SIG-M5 (cell line): ENCODE measurements at places on chromosomes 13 and 19.
A peak's percentile ranks its signal among the peaks of the same experiment; 100 is the strongest.

- DNase-seq = no peak
These were observed 23.3 kb downstream of the N4BP2L2 start for GRCh38 chr13:32515246-32515645.

- DNase-seq = no peak
These were observed 243.4 kb downstream of the SPRY2 start for GRCh38 chr13:80097561-80097960.

GRCh38 chr19:11111771-11112144 lies 22.5 kb downstream of the LDLR start:
- no peak for DNase-seq

- DNase-seq = no peak
These were observed 17.9 kb downstream of the ATCAY start for GRCh38 chr19:3898426-3898825.

- no peak for DNase-seq
These were observed 12.4 kb upstream of the CD22 start for GRCh38 chr19:35316560-35316959.

DNA sequence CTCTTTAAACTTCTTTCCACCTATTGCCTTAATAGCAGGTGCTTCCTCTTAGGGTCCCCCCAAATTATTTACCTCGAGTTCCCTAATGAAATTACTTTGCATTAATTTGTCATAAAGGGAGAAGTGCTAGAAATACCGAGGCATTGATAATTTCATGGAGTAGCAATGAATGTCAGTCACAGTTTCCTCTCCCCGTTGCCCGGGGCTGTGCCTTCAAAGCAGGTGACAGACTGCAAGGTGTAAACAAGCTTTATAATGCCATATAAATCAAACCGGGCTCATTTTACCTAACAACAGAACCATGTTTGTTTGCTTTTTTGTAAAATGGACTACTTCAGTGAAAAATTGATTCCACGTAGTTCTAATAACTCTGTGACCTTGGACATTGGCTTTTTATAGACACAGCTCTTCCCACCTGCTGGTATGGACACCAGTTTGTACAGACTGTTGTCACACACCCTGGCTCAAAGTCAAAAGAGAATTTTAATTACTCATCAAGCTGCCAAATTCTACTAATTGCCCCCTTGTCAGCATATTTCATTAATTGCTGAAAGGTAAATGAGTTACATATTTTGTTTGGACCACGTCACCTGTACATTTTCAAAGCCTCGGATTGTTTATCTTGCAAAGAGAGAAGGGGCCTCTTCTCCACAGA lies 171.1 kb downstream of the STK24 start:
- DNase-seq = no peak

GRCh38 chr13:79423801-79424642 lies 18.0 kb upstream of the RBM26 start:
- peak; percentile 39 for DNase-seq

DNA sequence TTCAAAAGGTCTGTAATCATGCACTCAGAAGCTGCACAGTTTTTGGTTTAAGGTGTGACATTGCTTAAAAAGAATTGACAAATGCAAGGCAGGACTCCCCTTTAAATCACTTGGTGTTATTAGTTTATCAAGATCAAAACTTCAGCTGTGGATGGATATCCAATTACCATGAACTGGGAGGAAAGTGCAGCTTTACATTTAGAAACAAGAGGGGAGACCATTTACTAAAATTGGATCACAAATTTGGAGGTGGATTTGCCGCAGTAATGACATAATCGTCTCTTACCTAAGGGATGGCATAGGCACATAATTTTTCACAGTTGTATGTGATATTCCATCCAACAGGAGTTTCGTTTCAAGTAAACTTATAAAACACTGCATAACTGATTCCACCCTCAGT lies 1610.2 kb downstream of the SLITRK5 start:
- no peak for DNase-seq

DNA sequence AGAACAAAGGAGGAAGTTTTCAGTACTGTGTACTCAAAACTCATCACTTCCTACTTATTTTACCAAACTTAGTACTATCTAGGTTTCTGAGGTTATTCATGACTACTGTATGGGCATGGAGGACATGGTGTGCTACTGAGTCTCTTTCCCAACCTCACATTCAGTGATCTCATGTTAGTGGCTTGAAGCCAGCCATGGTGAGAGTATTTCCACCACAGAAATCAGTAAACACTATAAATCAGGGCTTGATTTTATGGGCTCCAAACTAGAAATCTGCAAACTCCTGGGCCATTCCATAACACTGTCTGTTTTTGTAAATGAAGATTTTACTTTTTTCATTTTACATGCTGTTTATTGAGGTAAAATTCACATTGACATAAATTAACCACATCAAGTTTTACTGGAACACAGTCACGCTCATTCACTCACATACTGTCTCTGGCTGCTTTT lies 19.7 kb downstream of the MED26 start:
- peak; percentile 28 for DNase-seq

DNA sequence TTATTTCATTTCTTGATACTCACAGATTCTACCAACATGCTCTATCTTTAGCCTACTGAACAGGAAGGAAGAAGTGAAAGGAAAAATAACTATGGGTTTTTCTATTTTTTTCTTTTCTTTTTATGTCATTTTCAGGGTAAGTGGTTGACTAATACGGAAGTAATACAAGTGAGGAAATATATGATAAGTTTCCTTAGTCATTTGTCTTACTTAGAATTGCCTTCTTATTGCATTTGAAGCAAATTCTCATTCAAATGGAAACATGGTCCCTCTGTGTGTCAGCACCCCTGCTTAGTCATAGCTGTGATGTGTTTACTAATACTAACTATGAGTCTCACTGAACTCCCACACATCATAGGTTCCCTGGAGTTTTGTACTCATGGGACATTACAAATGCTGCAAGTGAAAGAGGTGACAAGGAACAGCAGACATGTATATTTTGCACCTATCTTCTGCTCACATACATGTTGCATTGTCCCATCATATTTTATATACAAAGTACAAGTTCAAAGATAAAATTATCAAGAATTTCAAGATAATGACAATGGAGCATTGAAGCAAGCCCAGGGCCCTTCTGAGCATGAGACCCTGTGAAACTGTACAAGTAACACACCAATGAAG lies 60.1 kb downstream of the DCT start:
- peak; percentile 19 for DNase-seq

DNA sequence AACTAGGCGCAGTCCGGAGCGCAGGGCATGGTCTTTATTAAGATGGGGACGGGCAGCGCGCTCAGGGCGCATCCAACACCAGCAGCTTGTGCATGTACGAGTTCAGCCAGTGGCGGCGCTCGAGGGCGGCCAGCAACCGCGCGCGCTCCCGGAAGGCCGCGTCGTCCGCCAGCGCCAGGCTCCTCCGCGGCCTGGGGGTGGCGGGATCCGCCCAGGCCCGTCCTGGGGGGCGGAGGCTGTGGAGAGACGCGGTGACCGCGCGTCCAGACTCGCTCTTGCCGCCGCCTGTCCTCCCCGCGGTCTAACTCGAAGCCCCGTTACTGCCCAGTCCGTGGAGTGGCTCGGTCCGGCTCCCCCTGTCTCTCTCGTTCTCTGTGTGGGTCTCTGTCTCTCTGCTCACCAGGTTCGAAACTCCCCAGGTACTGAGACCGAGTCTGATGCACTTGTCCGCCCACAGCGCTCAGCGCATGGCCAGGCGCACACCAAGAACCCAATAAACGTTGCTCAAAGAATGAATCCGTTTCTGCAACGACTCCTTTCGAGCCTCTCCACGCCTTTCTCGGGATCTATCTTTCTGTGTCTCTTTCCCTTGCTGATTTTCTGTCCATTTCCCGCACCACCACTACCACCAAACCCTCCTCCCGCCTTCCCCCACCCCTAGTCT lies 702 bp downstream of the PTH2 start:
- DNase-seq = no peak

GRCh38 chr19:39839678-39840327 lies 5.8 kb upstream of the DYRK1B start:
- DNase-seq = no peak

- no peak for DNase-seq
These were observed 4.8 kb upstream of the LAMP1 start for GRCh38 chr13:113292021-113292862.

DNA sequence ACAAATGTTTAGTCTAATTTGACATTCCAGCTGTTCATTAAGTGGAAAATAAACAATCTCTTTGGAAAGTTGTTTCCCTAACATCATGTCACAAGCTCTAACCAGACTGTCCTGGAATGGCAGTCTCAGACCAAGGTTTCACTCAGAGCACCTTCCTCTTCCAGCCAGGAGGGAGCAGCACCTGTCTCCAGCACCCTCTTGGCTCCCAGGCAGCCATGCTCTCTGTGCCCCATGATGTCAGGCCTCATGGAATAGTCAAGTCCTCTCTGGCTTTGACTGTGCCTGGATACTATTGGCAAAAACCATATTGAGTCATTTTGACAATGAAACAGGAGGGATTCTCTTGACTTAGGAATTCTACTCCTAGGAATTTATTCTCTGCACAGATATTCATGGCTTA lies 171.4 kb downstream of the OXGR1 start:
- DNase-seq = no peak

DNA sequence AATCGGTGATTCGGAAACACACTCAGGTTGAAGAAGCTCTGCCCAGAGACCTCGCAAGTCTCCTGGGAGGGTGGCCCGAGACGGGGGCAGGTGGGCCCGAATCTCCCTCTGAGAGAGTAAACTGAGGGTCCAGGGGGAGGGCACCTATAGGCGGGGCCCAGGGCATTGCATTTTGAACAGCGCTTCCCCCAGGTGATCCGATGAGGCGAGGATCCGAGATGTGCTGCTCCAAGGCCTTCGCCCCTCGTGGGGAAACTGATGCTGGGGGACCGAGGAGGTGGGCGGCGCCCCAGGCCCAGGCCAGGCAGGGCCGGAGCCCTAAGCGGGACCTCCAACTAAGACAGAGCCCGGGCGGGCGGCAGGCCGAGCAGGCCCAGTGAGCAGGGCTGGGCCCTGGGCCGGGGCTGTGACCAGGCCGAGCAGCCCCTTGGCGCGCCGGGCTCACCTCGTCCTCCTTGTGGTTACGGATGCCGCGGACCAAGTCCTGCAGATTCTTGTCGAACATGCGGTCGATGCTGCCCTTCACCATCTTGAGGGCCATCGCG lies 500 bp downstream of the AP3D1 start:
- DNase-seq = no peak

- DNase-seq = no peak
These were observed 95.5 kb downstream of the OXGR1 start for GRCh38 chr13:96898646-96899254.

DNA sequence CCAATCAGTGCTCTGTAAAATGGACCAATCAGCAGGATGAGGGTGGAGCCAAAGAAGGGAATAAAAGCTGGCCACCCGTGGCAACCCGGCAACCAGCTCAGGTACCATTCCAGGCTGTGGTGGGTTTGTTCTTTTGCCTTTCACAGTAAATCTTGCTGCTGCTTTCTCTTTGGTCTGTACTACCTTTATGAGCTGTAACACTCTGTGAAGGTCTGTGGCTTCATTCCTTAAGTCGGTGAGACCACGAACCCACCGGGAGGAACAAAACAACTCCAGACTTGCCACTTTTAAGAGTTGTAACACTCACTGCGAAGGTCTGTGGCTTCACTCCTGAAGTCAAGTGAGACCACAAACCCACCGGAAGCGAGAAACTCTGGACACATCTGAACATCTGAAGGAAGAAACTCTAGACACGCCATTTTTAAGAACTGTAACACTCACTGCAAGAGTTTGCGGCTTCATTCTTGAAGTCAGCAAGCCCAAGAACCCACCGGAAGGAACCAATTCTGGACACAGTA lies 16.5 kb upstream of the SPACA6 start:
- DNase-seq = no peak
